ENCODE measurements at places on chromosomes 1 and 21.

DNA sequence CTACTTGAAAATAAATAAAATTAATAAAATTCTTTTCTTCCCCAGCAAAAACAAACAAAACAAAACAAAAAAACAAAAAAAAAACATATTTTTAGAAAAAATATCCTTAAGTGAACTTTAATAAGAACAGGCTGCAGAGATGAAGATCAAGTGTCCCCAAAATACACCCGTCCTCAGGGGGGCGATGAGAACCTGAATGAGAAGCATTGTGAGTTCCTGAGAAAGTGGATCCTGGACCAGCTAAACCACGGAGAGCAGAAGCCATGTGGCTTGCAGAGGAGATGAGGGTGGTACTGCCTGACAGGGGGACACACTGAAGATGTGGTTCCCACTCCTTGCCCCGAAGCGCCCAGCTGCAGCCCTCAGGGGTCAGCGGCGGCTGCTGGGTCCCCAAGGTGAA lies 89.3 kb downstream of the ITPKB start:
- no peak for DNase-seq

DNA sequence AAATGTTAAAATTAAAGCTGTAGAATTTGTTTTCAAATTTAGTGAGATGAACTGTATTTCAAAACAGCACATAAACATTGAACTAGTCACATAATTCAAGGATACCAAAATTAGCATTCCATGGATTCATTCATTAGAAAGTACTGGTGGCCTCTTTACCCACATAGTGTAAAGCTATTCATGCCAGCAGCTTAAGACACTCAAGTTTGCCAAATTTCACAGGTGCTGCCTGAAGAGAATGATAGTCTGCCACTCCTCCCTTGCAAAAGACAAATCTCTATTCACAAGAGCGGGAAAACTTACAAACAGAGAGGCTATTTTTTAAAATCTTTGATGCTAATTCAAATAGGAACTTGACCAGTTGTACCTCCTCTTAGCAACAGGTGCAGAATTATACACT lies 337.0 kb downstream of the BRINP3 start:
- DNase-seq, result no peak

DNA sequence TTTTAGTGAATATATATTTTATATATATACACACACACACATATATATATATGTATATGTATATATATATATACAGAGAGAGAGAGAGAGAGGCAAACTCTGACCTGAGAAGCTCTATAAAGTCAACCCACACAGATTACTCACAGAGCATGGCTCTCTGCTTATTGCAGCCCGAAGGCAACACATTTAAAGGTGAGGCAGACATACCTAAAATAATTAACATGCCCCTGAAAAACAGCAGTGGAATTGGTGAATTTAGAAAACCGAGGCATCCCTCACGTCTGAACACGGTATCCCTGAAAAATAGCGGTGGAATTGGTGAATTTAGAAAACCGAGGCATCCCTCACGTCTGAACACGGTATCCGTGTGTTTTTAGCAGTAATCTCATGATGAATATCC lies 228.2 kb downstream of the KIF26B start:
- no peak for DNase-seq

GRCh38 chr1:75725861-75726361 lies 1.4 kb downstream of the ACADM start:
- DNase-seq, result no peak

GRCh38 chr1:12148958-12149790 lies 17.6 kb upstream of the TNFRSF1B start:
- no peak for DNase-seq

- peak; percentile 69 for DNase-seq
Measured at GRCh38 chr1:21876267-21876666, 60.8 kb downstream of the HSPG2 start.

DNA sequence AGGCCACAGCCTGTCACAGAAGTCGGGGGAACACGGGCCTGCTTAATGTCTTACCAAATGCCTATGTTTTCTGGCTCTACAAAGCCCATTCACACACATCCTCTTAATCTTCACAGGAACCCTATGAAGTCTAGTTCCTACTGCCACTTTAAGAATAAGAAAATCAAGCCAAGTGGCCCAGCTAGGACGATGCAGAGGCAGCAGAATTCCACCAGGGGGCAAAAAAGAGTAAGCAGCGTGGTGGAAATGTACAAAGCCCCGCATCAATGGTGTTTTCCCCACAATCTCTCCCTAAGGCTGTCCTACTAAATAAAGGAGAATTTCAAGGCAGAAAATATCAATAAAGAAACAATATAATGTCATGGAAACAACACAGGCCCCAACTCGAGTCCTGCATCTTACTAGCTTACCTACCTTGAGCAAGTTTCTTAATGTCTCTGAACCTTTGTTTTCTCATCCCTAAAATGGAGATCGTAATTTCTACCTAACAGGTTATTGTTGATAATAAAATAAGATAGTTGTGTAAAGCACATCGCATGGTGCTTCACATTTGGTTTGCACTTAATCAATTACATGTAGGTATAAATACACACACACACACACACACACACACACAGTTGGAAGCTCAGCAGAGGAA lies 21.4 kb downstream of the SEC16B start:
- peak; percentile 32 for DNase-seq

DNA sequence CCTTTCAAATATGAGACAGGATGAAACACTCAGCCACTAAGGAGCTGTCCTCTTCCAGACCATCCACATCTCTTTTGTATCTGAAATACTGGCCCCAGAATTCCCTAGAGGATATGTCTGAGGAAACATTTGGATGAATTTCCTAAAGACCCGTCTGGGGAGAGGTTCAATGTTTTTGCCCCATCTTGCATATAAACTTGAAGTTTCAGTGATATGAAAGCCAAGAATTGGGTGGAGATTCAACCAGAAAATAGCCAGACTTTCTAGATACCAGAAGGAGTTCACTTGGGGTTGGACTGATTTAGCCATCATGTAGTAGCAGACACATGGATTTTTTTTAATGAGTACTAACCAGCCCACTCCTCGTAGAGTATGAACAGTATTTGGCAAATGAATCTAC lies 182.0 kb downstream of the PLPP3 start:
- no peak for DNase-seq

DNA sequence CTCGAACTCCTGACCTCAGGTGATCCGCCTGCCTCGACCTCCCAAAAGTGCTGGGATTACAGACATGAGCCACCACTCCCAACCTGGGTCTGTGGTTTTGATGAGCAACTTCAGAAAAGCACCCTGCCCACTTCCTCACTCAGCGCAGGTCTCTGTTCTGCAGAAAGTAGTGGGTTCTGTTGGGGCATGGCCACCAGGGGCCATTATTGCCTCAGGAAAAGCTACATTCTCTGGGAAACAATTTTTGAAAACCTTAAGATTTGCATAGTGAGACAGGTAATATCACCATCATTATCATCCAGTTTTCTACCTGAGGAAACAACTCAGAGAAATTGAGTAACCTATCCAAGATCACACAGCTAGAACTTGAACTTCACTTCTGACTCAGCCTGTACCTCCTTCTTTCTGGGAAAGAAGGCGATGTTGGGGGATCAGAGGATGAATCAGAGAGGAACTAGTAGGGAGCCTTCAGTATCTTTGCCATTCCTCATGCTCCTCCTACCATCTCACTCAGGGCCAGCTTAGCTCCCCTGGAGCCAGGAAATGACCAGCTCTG lies 7.1 kb upstream of the NES start:
- DNase-seq, result no peak

GRCh38 chr1:208272713-208273112 lies 28.5 kb upstream of the PLXNA2 start:
- DNase-seq, result no peak

DNA sequence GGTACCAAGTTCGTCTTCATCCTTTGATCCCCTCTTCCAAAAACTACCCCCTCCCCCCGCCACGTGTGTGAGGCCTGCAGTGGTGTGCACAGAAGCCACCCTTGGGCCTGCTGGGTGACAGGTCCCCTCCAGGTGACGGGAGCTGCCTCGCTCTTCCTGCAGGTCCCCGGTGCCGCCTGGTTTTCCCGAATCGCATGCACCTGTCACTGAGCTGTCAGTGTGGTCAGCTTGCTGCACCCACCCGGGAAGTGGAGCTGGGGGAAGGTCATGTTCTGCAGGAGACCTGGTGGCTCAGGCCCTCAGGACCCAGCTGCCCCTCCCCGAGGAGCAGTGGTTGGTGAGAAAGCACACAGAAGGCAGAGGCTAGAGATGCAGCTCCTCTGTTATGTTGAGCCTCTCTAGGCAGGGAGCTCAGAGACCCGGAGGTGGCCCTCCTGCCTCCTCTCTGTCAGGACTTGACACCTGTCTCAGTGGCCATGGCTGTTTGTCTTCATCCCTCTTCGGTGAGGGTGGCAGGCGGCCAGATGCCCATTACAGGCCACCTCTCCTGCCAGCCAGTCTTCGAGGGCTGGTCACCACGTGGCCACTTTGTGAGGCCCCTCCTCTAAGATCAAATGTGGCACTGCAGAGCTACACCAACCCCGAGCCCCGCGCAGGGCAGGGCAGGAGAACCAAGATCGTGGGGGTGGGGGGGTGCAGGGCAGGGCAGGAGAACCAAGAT lies 60.9 kb downstream of the SKI start:
- DNase-seq, result peak; percentile 53

DNA sequence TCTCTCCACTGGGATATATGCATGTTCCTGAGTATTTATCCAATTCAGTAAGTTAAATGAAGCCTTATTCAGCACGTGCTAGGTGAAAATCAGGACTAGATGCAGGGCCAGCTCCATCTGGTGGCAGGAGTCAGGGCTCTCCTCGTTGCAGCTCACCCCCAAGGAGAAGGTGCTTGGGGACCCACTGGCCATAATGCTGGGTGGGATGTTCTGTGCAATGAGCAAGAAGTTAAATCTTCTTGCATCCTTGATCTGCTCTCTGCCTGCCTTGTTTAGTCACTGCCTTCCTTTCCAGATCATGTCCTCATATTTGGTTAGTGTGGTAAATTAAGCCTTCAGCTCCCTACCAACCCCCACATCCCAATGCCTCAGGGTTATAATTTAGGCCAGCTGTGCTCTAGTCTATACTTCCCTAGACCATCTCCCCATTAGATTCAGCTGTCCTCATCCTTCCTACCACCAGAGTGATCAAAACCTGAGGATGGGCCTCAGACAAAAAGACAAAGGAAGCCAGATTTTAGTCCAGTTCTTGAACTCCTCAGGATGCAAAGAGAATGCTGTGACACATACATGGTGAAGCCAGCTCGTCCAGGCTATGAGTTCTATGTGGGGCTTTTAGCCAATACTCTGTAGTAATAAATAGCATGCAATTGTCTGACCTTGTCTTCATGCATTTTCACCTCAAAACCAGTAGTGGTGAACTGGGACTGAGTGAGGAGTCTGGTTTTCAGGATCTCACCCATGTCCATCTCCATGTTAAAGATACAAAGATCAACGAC lies 55.9 kb downstream of the SEC16B start:
- DNase-seq, result no peak

GRCh38 chr1:223731133-223731770 lies 18.9 kb downstream of the CAPN2 start:
- DNase-seq, result peak; percentile 79

DNA sequence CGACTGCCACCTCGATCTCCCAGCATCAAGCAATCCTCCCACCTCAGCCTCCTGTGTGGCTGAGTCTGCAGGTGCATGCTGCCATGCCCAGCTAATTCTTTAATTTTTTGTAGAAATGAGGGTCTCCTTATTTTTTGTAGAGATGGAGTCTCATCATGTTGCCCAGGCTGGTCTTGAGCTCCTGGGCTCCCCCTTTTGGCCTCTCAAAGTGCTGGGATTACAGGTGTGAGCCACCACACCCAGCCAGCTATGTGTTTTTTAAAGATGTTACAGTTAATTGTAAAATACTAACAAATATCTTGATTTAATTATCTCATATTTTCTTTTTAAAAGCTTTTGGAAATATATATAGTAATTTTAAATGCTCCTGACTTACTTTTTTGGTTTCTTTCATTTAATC lies 181.3 kb upstream of the DMRTA2 start:
- DNase-seq, result no peak

DNA sequence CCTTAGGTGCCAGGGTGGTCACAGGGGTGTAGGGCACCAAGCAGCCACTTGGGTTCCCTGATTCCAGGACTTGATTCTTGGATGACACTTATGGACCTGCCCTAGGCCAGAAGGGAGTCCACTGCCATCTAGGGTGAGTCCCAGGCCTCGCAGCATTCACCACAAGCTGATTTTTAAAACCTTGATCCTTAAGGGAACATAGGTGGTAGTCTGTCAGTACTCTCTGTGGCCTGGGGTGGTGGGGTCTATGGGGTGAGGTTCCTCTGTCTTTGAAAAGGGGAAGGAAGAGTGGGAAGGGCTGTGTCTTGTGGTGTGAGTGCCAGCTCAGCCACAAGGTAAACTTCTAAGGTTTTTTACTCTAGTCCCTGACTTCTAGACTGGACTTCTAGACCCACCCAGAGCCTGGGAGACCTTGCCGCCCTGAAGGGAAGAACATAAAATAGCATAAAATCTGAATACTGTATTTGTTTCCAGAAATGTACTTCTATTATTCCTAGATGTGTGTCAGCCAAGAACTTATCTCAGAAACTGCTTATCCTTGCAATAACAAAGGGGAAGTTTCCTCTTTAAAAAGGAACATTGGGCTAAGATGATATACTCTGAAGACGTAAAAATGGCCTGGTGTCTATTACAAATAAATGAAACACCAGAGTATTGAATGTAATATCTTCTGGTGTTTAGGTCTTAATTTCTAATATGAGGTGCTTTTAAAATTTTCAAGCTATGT lies 757.3 kb downstream of the LTN1 start:
- DNase-seq, result no peak

DNA sequence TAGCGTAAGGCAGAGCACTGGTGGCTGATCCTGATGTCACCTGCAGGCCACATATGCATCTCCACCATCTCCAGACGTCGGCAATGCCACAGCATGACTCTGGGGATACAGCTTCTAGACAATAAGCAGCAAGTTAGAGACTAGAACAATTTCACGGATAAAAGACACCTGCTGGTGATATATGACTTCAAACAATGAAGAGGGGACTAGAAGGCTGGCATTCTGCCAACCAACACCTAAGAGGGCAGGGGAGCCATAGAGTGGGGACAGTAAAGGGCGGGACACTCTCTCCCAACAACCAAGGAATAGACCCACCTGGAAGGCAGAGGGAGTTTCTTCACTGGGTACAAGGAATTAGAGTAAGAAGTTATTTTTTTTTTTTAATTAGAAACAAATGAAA lies 126.7 kb downstream of the SIM2 start:
- DNase-seq, result no peak

DNA sequence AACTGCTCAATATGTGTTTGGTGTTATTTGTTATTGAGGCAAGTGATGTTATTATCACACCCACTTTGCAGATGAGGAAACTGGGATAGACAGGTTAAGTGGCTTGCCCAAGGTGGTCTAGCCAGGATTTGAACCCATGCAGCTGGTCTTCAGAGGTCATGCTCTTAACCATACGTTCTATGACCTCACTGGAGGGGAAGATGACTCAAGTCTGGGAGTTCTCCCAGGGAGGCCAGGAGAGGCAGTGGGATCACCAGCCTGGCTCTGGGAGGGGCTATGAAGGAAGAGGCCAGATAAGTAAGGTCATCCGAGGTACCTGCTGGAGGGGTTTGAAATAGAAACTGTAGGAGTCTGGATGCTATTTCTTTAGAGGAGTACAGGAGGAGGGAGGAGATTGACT lies 95.3 kb downstream of the NAV1 start:
- no peak for DNase-seq

GRCh38 chr1:19262047-19262446 lies 10.4 kb downstream of the MRTO4 start:
- no peak for DNase-seq
